ENCODE measurements at places on chromosomes 12 and 14.

- peak; percentile 49 for DNase-seq
Measured at GRCh38 chr12:51389302-51389999, 1.8 kb downstream of the GALNT6 start.

DNA sequence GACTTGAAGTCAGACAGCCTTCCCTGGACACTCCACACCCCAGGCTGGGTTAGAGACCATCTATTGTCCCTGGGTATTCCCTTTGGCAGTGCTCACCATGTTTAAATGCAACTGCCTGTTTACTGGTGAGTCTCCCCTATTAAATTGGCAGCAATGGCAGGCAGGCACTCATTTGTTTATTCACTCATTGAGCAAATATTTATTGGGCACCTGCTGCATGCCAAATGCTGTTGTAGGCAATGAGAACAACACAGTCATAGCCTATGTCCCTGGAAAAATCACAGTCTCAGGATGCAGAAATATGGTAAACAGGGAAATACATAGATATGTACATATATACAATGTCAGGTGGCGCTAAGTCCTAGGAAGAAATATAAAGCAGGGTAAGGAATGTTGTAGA is 212.8 kb downstream of the SUDS3 start:
- DNase-seq, result no peak

GRCh38 chr12:27511031-27511722 is 12.8 kb upstream of the PPFIBP1 start:
- DNase-seq, result no peak

DNA sequence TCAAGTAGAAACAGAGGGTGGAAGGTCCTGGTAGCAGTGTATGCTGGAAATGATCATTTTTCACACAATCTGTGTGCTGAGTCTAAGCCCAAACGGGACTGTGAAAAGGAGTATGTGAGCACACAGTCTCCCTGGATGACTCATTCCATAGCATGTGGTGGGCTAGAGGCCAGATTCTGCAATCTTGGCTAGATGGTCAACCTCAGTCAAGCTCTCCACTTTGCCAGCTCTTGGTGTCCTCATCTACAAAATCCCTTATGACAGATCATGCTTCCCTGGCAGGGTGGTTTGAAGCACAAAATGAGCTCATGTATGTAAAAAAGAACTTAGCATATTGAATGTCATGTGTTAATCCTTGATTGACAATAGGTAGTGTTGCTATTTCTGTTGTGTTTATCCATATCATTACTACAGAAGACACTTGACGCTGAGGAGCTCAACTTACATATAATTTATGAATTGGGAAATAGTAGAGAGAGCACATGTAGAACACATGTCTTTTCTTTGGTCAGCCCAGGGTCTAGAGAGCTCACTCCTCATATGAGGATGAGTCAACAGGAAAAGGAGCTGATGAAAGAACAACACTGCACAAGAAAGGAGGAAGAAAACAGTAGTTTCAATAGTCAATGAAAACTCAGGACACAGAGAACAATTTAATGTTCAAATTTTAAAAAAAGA is 517.5 kb downstream of the BCL11B start:
- no peak for DNase-seq

DNA sequence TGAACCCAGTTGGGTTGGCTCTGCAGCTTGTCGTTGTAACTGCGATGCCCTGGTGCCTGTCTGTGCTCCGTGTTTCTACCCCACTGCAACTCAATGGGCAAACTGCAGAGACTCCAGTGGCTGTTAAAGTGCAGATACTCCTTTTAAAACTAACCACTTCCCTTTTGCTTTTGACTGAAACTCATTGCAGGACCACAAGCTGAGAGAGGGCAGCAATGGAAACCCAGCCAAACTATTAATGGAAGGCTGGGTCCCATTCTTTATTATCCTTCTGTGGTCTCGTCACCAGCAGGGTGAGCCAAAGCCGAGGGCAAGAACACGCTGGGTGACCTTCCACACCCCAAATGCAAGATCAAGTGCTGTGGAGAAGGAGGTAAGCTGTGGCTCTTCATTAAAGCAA is 910.4 kb downstream of the VRK1 start:
- no peak for DNase-seq

DNA sequence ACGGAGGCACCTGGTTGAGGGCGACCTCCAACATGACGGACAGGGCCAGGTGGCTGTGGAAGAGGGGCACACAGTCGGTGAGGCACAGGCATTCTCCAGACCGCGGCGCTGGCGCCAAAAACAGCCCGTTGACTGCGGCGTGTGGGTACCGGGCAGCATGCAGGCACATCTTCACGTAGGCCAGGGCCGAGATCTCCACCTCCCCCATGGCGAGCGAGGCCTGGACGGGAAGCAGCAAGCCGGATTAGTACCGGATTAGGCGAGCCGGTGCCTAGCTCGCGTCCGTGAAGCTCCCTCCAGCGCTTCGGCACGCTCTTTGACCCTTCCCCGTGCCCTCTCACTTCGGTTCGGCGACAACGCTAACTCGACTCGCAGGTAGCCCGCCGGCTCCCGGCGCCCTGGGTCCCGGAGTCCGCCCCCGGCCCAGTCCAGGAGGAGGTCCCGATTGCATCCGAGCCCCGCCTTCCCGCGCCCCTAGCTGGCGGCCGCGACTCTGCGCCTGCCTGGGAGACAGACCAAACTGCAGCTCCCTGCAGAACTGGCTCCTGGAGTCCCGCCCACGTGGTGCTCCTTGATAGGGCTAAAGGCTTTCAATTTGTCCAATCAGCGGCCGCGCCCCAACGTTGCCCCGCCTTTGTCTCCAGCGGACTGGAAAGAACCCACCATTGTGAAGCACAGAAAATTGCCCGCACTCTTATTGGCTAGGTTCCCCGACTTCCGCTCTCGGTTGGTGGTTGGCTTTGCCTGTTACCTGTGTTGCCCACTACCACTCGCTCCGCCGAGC is at the start of gene EMC9:
EMC9 (minus strand) TSS at position 495 of the 784 bp plus-strand sequence; CDS start at position 208, 287 bp downstream.
- peak; percentile 100 for DNase-seq
